SK-N-DZ (cell line): ENCODE measurements at places on chromosomes 6 and 20.
A peak's percentile ranks its signal among the peaks of the same experiment; 100 is the strongest.

DNA sequence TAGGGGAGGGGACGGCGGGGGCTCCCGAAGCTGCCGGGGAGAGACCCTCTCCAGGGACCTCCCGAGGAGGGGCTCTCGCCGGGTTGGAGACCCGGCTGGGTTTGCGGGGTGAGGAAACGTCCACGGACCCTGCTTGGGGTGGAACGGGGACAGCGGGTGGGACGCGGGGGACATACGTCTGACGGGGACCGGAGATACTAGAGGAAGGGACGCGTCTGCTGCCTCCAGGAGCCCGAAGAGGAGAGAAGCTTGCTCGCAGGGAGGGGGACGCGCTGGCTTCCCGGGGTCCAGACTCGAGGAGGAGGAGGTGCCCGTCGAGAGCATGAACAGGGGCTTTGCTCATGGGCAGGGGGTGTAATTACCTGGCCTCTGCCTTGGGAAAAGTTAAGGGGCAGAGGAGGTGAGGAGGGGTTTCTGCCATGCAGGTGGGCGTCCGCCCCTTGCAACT is 593 bp downstream of the DNMT3B start:
- DNase-seq: peak; percentile 41

- DNase-seq: no peak
Measured at GRCh38 chr6:91982559-91982958, 1395.7 kb upstream of the MAP3K7 start.

DNA sequence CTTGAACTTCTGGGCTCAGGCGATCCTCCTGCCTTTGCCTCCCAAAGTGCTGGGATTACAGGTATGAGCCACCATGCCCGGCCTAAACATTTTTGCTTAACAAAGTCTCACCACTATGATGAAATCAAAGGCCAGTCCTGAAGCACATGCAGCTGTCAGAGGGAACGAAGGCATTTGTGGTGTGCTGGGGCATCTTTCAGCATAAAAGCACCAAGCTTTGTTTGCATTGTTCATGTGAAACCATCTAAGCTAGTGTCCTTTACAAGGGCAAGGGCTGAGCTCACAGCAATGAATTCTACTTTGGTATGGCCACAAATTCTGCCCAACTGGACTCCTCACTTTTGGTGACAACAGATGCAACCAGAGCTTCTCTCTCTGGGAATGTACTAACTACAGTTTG is 66.8 kb downstream of the ZFP64 start:
- DNase-seq: no peak

- DNase-seq: no peak
Measured at GRCh38 chr6:15755526-15755925, 92.7 kb upstream of the DTNBP1 start.

DNA sequence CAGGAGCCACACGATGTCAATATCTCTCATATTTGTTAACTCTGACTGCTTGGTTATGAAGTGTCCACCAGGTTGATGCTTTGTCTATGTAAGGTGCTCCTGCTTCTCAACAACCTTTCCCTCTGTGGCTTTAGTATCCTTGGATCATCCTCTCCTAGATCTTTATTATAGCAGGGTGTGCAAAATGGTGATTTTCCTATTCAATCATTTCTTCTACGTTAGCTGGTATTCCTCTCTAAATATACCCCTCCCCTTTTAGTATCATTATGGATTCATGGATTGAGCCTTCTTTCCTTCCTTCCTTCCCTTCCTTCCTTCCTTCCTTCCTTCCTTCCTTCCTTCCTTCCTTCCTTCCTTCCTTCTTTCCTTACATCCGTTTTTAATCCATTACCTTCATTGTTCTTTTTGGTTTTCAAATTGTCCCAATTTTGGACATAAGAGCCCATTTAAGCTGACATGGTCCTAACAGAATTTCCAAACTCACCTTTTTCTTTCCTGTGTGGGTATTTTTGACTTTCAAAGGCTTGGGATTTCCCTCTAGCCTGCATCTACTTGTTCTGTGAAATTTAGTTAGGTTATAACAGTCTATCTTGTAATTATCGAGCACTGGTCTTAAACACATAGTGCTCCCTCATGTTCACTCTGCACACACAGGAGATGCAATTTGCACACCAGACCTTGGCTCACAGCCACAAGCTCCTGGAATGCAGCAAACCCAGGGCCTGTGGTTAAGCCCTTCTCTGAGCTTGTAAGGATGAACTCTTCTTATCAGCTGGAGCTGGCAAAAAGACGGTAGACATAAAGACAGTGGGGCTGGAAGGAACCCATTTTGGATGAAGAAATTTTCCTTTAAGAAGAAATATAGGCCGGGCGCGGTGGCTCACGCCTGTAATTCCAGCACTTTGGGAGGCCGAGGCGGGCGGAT is 109.9 kb downstream of the SLC24A3 start:
- no peak for DNase-seq

- DNase-seq: no peak
Measured at GRCh38 chr20:32906200-32906599, 47.5 kb downstream of the EFCAB8 start.

GRCh38 chr20:24378661-24379483 is 90.6 kb upstream of the SYNDIG1 start:
- no peak for DNase-seq

GRCh38 chr6:34525431-34526175 is 30.5 kb downstream of the SPDEF start:
- no peak for DNase-seq

DNA sequence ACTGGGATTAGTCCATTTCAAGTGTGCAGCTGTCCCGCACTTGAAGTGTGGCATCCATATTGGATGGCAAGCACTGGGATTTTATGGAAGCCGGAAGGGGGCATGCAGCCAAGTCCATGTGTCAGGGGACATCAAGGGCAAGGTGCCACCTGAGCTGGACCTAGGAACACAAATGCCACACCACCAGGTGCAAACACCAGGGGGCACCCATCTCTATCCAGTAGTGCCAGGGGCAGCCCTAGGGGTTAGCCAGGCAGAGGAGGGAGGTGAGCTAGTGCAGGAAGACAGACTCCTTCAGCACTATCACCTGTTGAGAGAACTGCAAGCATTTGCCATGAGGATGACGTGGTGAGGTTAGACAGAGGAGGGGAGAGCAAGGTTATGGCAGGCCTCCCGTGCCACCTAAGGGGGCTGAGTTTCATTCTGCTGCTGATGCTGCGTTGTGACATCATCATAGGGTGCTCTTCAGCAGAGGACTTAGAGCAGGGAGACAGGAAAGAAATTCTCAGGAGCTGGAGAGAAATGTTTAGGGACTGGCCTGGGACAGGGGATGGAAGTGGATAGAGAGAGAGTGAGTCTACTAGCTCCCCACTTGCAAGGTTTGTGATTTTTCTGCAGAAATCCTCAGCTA is 192.6 kb upstream of the SLC24A3 start:
- no peak for DNase-seq

- peak; percentile 95 for DNase-seq
Measured at GRCh38 chr6:2989332-2990247, 10.1 kb upstream of the NQO2 start.

DNA sequence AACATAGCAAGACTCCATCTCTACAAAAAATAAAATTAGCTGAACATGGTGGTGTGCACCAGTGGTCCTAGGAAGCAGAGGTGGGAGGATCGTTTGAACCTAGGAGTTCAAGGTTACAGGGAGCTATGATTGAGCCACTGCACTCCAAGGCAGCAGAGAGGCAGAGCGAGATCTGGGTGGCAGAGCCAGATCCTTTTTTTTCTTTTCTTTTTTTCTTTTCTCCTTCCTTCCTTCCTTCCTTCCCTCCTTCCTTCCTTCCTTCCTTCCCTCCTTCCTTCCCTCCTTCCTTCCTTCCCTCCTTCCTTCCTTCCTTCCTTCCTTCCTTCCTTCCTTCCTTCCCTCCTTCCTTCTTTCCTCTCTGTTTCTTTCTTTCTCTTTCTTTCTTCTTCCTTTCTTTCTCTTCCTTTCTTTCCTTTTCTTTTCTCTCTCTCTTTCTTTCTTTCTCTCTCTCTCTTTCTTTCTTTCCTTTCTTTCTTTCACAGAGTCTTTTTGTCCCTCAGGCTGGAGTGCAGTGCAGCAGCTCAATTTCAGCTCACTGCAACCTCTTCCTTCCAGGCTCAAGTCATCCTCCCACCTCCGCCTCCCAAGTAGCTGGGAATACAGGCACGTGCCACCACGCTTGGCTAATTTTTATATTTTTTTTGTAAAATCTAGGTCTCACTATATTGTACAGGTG is 9.2 kb upstream of the VSTM2L start:
- DNase-seq: no peak

GRCh38 chr6:157800420-157801237 is 22.4 kb upstream of the SNX9 start:
- DNase-seq: no peak

- DNase-seq: no peak
Measured at GRCh38 chr6:80425089-80425823, 318.8 kb downstream of the BCKDHB start.

DNA sequence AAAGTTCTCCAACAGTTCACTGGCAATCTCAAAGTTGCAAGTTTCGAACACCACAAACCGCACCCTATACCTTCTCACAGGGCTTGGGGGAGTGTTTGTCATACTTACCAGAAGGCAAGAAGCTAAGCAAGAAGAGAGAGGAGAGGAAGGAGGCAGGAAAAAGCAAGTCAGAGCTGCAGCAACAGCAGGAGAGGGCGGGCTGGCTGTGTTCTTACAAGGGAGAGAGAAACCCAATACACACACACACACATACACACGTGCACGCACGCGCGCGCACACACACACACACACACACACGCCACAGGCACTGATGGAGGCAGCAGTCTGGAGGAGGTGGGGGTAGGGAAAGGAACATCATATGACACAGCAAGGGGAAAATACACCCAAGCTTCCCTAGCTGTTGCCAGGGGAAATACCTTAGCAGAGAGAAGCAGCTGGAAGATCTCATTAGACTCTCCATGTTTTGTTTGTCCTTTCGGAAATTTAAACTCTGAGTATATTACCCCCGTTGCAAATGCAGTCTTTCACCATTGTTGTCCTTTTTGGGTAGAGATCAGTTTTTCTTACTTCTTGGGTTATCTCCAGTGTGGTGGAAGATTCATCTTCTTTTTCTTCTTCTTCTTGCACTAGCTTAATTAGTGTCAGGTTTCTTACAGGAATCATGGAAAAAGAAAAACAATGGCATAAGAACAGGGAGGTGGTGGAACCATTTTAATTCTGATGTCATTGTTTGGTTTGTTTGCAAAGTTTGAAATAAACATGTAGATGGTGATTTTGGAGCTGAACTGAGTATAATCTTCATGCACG is at the start of gene TXLNB:
Gene TXLNB (minus strand): TSS at position 186 of the 807 bp plus-strand sequence. CDS start 3,099 bp downstream, outside the sequence.
- peak; percentile 13 for DNase-seq

GRCh38 chr6:51792273-51793030 is 295.0 kb downstream of the PKHD1 start:
- no peak for DNase-seq

DNA sequence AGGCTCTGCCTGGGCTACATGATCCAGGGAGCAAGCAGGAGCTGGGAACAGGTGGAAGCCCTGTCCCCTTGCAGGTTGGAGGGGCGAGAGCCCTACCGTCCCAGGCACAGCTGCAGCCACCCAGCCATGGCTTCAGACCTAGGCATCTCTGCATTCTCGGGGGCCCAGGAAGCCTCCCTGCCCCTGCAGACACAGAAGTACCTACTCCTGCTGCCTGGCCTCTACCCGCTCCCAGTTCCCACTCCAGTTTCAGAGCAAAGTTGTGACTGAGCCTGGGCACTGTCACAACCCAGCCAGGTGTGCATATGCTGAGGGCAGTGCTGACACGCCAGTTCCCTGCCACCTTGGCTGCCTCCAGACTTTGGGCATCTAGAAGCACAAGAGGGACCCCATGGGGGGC is 645.9 kb downstream of the HTR1B start:
- no peak for DNase-seq

- no peak for DNase-seq
Measured at GRCh38 chr6:83860782-83861495, 1.4 kb downstream of the CYB5R4 start.
